Stimulated activated CD8-positive, alpha-beta memory T cell treated with anti-CD3 and anti-CD28 coated beads, Interleukin-2, amount 100 ng/mL, for 48 hours (primary cell): ENCODE measurements at places on chromosomes 4 and X.

DNA sequence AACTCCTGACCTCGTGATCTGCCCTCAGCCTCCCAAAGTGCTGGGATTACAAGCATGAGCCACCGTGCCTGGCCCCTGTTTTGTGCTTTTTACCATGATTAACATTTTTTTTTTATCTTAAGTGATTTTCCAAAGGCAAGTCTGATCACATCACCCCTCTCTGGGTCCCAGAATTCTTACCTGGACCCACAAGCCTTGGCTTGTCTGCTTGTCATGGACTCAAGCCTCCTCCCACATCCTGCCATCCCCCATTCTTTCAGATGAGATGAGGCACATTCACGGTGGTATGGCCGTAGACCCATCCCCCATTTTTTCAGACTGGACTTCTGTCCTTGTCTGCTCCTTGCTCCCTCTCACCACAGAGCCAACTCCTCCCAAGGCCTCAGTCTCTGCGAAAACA lies 55.3 kb downstream of the APLN start:
- no peak for DNase-seq

DNA sequence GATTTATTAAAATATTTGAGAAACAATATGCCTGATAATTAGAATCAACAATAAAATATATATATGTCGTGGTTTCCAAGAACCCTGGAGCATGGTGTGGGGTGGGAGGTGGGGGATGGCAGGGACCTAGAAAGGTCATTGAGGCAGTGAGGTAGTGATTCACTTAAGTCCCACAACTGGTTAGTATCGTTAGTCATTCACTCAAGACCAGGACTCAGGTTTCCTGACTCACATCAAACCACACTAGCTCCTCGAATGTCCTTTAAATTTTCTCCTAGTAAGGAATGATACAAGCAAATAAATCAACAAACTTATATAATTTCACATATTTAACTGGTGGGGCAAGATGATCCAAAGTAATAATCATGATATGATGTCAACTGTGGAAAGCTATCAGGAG lies 158.8 kb upstream of the AADAT start:
- DNase-seq: no peak

- no peak for DNase-seq
Observed at GRCh38 chr4:70925418-70925817, 23.2 kb downstream of the MOB1B start.

GRCh38 chr4:52780617-52781354 lies 29.6 kb upstream of the ERVMER34-1 start:
- no peak for DNase-seq

DNA sequence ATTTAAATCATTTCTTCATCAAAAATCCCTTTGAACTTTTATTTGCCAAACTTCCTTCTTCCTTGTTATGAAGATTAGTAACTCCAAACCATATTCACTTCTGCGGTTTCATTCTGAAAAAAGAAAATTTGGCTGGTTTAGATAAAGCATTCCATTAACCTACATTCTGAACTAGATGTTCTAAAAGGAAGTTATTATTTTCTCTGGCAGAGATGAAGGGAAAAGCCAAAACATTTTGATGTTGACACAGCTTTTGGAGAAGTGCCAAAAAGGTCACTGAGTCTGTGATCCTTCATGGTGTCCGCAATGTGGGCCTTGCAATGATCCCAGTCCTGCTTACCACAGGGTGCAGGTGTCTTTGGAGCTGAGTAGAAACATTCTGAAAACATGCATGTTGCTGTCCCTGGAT lies 36.0 kb downstream of the CXCL8 start:
- no peak for DNase-seq

GRCh38 chrX:111503485-111503993 lies 7.9 kb upstream of the SERTM2 start:
- DNase-seq: no peak

DNA sequence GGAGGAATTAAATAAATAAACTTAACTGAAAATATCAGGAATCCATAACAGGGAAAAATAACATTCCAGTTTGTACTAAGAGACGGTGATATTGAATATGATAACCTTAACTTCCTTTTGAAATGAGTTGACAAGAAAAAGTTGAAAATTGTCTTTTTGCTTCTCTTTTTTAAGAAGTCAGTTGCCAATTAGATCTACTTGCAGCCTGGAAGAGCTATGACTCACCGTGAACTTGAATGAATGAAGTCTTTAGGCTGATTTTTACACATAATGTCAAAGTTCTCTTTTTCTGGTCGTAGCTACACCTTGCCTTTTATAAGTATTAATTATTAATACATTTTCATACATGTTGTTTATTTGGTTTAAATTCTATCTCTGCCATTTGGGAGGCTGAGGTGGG lies 94.4 kb upstream of the HPGD start:
- DNase-seq: no peak
